NCI-H446 treated with DMSO at 0.1 percent for 48 hours (cell line): ENCODE measurements at places on chromosomes 3 and 15.
A peak's percentile ranks its signal among the peaks of the same experiment; 100 is the strongest.

- no peak for DNase-seq
Observed at GRCh38 chr15:28942046-28942445, 56.3 kb downstream of the APBA2 start.

DNA sequence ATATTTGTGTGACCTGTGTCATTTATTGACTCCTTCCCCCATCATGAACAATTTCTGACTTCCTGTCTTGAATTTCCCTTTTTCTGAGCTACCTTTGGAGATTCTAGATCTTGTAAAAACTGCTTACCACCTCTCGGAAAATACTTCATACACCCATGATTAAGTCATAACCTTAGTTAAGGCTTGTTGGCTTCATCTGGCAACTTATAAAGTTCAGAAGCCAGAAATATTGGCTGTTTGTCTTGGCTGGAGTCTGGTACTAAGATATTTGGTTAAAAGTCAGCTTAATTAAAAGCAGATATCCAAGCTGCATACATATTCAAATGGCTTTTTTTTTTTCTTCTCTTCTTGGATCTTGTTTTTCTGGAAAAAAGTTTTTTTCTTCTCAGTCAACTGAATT is 37.3 kb upstream of the B3GALNT1 start:
- no peak for DNase-seq

DNA sequence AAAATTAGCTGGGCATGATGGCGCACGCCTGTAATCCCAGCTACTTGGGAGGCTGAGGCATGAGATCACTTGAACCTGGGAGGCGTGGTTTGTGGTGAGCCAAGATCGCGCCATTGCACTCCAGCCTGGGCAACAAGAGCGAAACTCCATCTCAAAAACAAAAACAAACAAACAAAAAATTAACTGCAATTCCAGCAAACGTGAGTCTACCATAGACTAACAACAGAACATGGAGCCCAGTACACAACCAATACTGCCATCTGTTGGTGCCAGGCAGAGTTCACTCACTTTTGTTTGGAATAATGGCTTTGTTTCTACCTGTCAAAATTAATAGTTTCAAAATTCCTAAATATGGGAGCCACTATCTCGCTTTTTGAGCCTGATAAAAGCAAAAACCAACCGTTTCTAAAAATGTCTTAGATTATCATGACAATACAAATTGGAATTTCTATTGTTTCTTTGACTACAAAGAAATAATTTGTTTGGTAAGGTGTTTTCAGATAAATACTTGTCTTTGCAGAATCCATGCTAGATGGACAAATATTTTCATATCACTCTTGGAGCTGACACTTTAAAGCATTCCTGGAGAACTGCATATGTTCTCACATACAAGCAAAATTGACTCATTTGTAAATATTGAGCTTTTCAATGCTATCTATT is 45.0 kb downstream of the GPR176 start:
- DNase-seq, result no peak

GRCh38 chr3:161295325-161295724 is 74.2 kb downstream of the NMD3 start:
- DNase-seq, result no peak

GRCh38 chr3:44954304-44954703 is 21.7 kb downstream of the ZDHHC3 start:
- no peak for DNase-seq

DNA sequence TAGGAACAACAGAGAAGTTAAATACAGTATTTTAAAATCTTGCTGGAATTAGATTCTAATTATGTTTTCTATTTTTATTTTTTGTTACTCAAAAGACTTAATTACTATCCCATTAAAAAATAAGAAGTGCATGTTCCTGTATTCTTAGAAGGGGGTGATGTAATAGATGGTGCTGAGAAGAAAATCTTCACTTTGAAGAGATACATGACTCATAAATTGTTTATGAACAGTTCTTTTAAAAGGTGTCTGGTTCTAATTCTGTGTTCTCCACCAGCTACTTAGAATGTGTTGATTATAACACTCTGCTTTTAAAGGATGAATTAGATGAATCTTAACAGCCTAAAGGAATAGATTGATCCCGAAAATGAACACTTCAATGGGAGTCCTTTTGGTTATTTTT is 8.2 kb downstream of the RCN2 start:
- DNase-seq, result no peak

- no peak for DNase-seq
Observed at GRCh38 chr3:60829058-60829457, 422.2 kb downstream of the FHIT start.

GRCh38 chr3:121490161-121490560 is 55.6 kb downstream of the POLQ start:
- no peak for DNase-seq

- DNase-seq, result peak; percentile 92
Observed at GRCh38 chr15:73633111-73633990, at the start of gene NPTN. NPTN (minus strand) TSS chr15:73633389; CDS start chr15:73633215, 174 bp downstream.

DNA sequence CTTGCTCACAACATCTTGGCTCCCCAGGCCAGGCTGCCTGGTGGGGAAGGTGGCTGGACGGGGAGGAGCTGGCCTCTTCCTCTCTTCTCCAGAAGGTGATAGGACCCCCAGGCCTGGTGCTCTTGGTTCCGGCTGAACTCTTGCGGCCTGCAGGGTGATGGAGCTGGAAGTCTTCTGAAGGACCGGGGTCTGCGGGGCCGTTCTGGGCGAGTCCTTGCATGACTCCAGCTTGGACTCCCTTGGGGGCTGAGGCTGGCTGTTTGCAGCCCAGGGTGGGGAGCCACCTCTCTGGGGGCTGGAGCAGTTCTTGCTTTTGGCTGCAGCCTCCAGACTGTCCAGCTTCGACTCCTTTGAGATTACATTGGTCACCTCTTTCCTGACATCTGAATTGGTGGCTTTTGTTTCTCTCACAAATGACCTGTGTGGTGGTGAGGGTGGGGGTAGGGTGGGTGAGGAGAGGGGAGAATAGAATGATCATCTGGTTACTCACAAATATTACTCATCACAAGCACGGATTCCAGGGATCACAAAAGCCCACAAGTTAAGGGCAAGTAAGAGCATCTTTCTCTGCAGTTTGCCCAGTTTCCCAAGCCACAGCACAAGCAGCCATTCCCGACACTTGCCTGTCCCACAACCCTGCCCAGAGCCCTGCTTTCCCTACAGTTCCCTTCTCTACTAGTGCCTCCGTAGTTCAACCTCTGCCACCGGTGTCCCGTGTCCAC is 149.1 kb upstream of the HACD2 start:
- no peak for DNase-seq

- no peak for DNase-seq
Observed at GRCh38 chr3:25460751-25461150, 32.7 kb downstream of the RARB start.

- DNase-seq, result no peak
Observed at GRCh38 chr3:56629451-56629850, 53.6 kb downstream of the TASOR start.

DNA sequence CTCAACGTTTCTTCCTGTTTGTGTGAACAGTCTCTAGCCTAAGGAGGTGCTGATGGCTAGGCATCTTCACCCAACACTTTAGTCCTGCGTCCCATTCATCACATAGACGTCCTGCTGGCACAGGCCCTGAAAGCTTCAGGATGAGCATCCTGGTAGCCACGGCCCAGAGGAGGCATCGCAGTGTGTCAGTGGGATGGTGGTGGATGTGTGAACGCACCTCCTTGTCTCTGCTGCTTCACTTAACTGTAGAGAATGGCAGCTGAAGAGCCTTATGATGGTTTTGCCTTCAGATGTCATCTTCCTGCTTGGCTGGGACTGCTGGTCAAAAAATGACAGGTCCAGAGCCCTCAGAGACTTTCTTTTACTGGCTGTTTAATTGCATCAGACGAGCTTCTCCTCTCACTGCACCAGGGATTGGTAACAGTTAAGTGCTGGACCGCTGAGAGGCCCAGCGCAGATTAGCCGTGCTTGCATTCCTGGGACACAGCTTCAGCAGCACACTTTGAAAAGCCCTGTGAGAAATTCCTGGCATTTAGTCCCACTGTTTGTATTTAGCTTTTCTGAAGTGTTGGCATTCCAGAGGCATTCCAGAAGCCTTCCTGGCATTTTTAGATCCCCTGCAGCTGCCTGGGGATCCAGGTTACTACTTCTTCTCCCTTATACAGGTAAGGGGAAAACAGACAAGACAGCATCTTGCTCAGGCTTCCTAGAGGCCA is 132.4 kb upstream of the PLXNA1 start:
- DNase-seq, result no peak

DNA sequence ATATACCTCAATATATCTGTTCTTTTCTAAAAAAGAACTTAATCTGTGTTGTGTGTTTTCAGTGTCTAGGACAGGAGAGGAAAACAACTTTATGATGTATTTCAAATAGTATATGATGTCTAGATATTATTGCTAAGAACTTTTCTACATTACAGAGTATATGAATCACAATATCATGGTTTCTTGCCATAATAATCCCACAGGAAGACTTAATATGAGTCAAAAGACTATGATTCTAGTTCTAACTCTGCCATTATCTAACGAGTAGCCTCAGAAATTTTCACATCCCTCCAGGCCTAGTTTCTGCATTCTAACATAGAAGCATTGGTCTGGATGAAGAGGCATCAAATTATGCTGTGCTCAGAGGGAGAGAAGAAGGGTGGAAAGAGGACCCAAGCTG is 107.7 kb upstream of the SPRED1 start:
- DNase-seq, result no peak

DNA sequence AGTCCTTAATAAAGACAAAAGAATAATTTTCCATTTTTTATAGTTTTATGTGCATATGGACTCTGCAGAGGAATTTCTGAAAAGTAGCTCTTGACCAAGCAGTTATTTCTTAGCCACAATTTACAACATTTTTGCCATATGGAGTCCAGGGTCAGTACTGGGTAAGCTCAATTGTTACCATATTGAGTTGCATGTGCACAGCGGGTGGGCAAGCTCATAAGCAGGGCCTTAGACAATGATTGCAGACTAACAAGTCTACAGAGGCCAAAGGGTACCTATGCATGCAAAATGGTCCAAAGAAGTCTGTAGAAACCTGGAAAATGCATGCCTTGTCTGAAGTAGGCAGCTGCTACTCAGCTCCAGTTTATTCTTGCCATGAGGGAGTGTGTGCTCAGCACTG is 19.0 kb upstream of the ARHGEF26 start:
- DNase-seq, result no peak
